GM12878 (cell line): ENCODE measurements at places on chromosomes 13 and 19. TPM values are rescaled to one million over a fixed set of nuclear protein-coding genes. Genes with fewer than 3 reads are reported as not detected.

The UGGT2 gene
- 17.8 and 17.9 TPM in 2 replicates for total RNA-seq

The RDH13 gene
- total RNA-seq = 10.0 and 10.1 TPM in 2 replicates

The LPAR2 gene
- total RNA-seq = 19.0 and 22.9 TPM in 2 replicates

The OR7A5 gene
- not detected in 2 replicates for total RNA-seq

The PLVAP gene
- total RNA-seq = 0.08 and 0.54 TPM in 2 replicates

The JUNB gene
- total RNA-seq = 116 and 123 TPM in 2 replicates

The SIGLEC8 gene
- not detected in 2 replicates for total RNA-seq

The ZNF331 gene
- total RNA-seq = 5.4 and 6.1 TPM in 2 replicates
